ENCODE measurements at places on chromosomes 5 and 9.

GRCh38 chr9:5013374-5013773 lies 28.3 kb downstream of the JAK2 start:
- peak; percentile 67 for DNase-seq

- DNase-seq: no peak
These were observed 211.7 kb downstream of the ENC1 start for GRCh38 chr5:74428876-74429275.

- peak; percentile 77 for DNase-seq
These were observed 1.8 kb downstream of the MARCHF6 start for GRCh38 chr5:10355071-10355889.

DNA sequence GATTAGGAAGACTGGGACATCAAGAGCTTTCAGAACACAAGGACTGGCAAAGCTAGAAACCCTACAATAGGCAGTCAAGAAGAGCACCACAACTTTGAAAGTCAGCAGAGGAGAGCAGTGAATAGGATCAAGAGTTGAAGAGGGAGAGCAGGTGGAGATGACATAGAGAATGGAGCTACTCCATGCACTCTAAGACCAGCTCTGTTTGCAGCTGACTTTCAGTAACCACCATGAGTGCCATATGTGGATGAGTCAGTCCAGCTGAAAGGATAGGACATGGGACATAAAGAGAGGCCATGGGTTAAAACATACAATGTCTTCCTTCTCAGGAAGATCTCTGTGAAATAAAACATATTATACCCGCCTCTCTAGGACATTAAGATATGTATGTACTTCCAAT lies 289.1 kb upstream of the KLF4 start:
- DNase-seq: no peak

DNA sequence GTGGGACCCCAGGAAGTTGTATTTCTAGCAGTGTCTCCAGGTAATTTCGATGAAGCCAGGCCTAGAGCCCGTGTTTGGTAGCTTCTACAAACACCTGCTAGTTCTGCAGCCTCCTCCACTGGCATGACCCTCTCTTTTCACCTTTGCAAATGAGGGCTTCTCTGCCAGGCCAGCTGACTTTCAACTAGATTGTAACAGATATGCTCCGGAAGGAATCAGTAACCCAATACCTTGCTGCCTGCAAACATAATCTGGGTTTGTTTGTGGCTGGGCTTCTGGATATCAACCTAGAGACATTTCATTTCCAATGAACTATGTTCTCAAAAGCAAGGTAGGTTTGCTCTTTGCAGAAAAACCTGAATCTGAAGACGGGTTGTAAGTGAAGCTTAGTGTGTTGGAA lies 354.8 kb downstream of the DMRT2 start:
- no peak for DNase-seq

DNA sequence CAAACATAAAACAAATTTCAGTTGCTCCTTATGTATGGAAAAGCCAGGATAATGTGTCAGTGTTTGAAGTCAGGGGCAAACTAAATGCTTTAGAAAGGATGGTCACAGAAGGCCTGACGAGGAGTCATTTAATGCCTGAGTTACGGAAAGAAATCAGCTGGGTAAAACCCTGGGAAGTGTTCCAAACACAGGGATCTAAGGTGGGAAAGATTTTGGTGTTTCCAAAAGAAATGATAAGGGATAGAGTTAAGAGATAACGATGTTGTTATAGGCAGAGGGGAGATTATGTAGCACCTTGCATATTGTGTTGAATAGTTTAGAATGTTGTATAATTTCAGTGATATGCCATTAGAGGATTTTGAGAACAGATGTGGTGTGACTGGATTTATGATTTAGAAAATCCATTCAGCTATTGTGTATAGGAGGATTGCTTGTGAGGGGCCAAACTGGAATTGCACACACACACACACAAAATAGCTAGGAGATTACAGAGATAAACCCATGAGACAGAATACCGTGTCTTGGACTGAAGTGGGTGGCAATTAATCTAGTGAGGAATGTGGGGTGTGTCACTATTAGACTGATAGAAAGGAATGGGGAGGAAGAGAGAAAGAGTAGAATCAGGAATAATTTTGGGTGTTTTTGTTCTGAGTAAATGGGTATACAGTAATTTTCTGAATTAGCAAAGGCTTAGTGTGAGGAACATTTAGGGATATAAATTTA lies 274.2 kb upstream of the DAB2 start:
- DNase-seq: no peak

DNA sequence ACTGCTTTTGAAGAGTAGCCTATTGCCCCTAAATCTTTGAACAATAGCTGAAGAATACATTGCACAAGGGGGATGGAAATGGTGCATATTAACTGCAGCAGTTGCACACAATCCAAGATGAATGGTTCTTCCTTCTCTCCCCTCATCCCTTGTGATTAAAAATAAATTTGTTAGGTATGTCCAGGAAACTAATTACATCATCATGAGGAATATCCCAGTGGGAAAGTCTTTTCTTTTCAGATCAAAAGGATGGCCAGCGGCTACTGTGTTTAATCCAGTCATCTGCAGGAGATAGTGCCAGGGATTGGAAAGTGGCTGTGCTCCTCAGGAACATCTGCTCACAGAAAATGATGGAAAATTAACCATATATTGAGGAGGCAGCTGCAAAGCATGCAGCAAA lies 508.4 kb upstream of the SEMA6A start:
- DNase-seq: no peak

- no peak for DNase-seq
These were observed 380.8 kb downstream of the SPATA31D1 start for GRCh38 chr9:82369251-82369945.

GRCh38 chr9:6410633-6411032 lies 2.4 kb upstream of the UHRF2 start:
- DNase-seq: no peak

GRCh38 chr9:137878146-137878941 lies 762 bp downstream of the CACNA1B start:
- DNase-seq: peak; percentile 35

DNA sequence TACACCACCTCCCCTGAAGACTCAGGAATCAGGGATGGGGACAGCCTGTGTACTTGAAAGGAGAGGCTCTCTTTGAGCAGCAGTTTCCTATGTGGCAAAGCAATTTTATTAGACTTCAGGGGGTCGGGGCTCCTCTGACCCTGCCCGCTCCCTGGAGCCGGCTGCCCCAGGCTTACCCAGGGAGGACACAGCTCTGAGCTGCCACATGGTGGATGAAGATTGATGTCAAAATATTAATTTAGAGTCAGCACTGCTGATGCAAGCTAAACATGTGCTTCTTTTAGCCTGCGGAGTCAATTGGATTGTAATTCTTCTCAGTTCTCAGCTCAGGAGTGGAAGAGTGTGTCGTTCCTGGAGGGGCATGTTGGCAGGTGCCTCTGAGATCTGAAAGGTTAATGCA lies 606.1 kb downstream of the KIF4B start:
- DNase-seq: no peak

DNA sequence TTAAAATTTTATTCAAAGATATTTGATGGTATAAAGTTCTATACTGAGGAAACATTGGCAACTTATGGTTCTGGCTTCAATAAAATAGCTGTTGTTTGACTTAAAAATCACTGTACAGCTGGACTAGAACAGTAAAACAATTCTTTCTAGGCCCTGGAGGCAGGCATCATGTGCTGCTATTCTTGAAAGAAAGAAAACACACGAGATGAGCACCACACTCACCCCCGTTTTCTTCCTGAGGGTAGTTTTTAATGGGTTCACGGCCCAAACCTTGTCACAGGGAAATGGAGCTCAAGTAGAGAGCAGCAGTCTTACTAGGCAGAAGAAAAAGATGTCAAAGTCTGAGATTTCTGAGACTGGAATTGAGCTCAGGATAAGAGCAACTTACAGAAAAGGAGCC lies 68.0 kb downstream of the FSTL4 start:
- DNase-seq: no peak

- no peak for DNase-seq
These were observed 19.1 kb downstream of the CAMK4 start for GRCh38 chr5:111243318-111243717.

- no peak for DNase-seq
These were observed 44.6 kb downstream of the MARCHF11 start for GRCh38 chr5:16135003-16135402.

- DNase-seq: no peak
These were observed 454.6 kb downstream of the IRX1 start for GRCh38 chr5:4050203-4050602.

Data from adipocyte (in vitro differentiated cells).